Endothelial cell of umbilical vein (primary cell): ENCODE measurements at places on chromosomes 5 and 9. TPM values are rescaled to one million over a fixed set of nuclear protein-coding genes. Genes with fewer than 3 reads are reported as not detected.

Gene GLDC
- 1.2 and 1.8 TPM in 2 replicates for polyA plus RNA-seq

Gene ANKRD20A1
- 0.47 and 0.56 TPM in 2 replicates for polyA plus RNA-seq

Gene PLAC8L1
- 0.80 and 0.99 TPM in 2 replicates for polyA plus RNA-seq

Gene PITX1
- polyA plus RNA-seq = 0.48 and 0.65 TPM in 2 replicates

Gene NRARP
- 54.0 and 72.9 TPM in 2 replicates for polyA plus RNA-seq

Gene SREK1
- polyA plus RNA-seq = 22.0 and 27.4 TPM in 2 replicates

Gene OSMR
- 6.1 TPM in 2 replicates for polyA plus RNA-seq

Gene FRMD3
- polyA plus RNA-seq = 2.0 and 3.0 TPM in 2 replicates

Gene SPINK4
- not detected in 2 replicates for polyA plus RNA-seq

Gene CCIN
- polyA plus RNA-seq = 1.1 and 1.2 TPM in 2 replicates

Gene PAEP
- not detected in 2 replicates for polyA plus RNA-seq

Gene AGGF1
- 6.7 and 7.8 TPM in 2 replicates for polyA plus RNA-seq

Gene GLRX
- 25.3 and 40.3 TPM in 2 replicates for polyA plus RNA-seq

Gene ABCA1
- 2.1 and 2.4 TPM in 2 replicates for polyA plus RNA-seq

Gene PCDHGC5
- polyA plus RNA-seq = 0.21 and 0.48 TPM in 2 replicates

Gene CCNI2
- 0.13 and 0.25 TPM in 2 replicates for polyA plus RNA-seq

Gene DAB2
- 168 TPM in 2 replicates for polyA plus RNA-seq

Gene SPATA6L
- 0.40 and 0.46 TPM in 2 replicates for polyA plus RNA-seq

Gene LIFR
- 3.6 and 4.1 TPM in 2 replicates for polyA plus RNA-seq

Gene TPM2
- 103 and 144 TPM in 2 replicates for polyA plus RNA-seq

Gene IL4
- not detected in 2 replicates for polyA plus RNA-seq

Gene OR1L8
- polyA plus RNA-seq = 1.8 and 1.9 TPM in 2 replicates

Gene SLC36A2
- polyA plus RNA-seq = not detected in 2 replicates

Gene CDH18
- polyA plus RNA-seq = 0.05 and 0.06 TPM in 2 replicates

Gene ODF2
- 12.8 and 16.7 TPM in 2 replicates for polyA plus RNA-seq

Gene TERT
- polyA plus RNA-seq = 0.04 TPM in 1 of 2 replicates, not detected in the other

Gene PCDHB14
- polyA plus RNA-seq = 0.72 and 0.73 TPM in 2 replicates

Gene CDH12
- 0.03 TPM in 1 of 2 replicates, not detected in the other for polyA plus RNA-seq

Gene GLRA1
- not detected in 2 replicates for polyA plus RNA-seq

Gene MYMK
- not detected in 2 replicates for polyA plus RNA-seq

Gene C5orf22
- polyA plus RNA-seq = 11.7 and 23.7 TPM in 2 replicates

Gene GABRG2
- polyA plus RNA-seq = not detected in 2 replicates

Gene SPATA24
- 2.1 and 3.2 TPM in 2 replicates for polyA plus RNA-seq

Gene ZNF462
- 6.2 and 6.3 TPM in 2 replicates for polyA plus RNA-seq

Gene ANKRD31
- not detected in 2 replicates for polyA plus RNA-seq

Gene CDX1
- not detected in 2 replicates for polyA plus RNA-seq

Gene PCDHB12
- 0.36 and 0.41 TPM in 2 replicates for polyA plus RNA-seq

Gene PHYHD1
- polyA plus RNA-seq = 1.1 and 1.8 TPM in 2 replicates

Gene PTPDC1
- 3.5 and 4.3 TPM in 2 replicates for polyA plus RNA-seq
